ENCODE measurements at places on chromosomes 16 and 17. TPM values are rescaled to one million over a fixed set of nuclear protein-coding genes. Genes with fewer than 3 reads are reported as not detected.

Gene HOXB6
- 58.7 TPM for total RNA-seq

Gene SBK1
- 0.48 TPM for total RNA-seq

Gene CA10
- not detected for total RNA-seq

Gene CD19
- total RNA-seq = not detected

Gene SLC13A2
- total RNA-seq = not detected

Gene KCNJ12
- total RNA-seq = 0.03 TPM

Gene SPNS3
- 1.1 TPM for total RNA-seq

Gene ASB16
- 0.29 TPM for total RNA-seq

Gene SEPTIN12
- total RNA-seq = not detected

Gene CBFA2T3
- 0.05 TPM for total RNA-seq

Gene CYGB
- 0.05 TPM for total RNA-seq

Gene PPP1R27
- not detected for total RNA-seq

Gene TEX19
- total RNA-seq = not detected

Gene RNF43
- total RNA-seq = not detected
